ENCODE measurements at places on chromosomes 6 and 20. TPM values are rescaled to one million over a fixed set of nuclear protein-coding genes. Genes with fewer than 3 reads are reported as not detected.

DNA sequence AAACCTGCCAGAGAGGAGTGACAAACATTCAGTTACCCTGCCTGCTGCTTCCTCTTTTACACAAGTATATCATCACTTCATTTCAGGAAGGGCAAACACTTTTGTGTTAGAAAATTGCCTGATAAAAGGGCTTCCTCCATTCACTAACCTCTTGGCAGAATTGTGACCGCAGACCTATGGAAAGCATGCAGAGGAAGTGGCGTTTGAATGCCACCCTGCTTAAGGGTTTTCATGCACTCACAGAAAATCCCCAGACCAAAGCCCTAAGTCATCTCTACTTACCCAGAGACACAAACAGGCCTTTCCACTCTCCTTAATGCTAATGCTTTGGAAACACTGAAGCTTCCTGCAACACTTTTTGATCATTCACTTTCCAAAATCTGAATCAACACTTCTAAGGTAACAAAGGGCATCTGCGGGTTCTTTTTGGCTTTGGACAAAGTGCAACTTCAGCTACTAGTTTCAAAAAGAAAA lies 22.1 kb upstream of the RALGAPA2 start:
- DNase-seq, result no peak

DNA sequence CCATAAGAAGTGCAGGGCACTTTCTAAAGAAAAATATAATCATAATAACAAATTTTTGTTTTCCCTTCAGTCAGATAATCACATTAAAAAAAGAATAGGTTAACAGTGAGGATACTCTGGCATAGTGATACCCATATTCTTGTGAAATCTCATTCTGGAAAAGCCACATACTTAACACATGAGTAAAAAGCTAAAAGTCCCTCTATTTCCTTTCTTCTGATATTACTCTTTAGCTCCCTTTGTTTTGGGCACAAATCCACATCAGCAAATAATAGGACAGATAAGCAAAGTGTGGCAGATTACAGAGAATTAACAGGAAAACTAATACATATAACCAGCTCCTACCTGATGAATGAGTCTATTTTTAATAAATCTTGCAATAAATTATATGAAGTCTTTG lies 15.8 kb downstream of the SHPRH start:
- no peak for DNase-seq

DNA sequence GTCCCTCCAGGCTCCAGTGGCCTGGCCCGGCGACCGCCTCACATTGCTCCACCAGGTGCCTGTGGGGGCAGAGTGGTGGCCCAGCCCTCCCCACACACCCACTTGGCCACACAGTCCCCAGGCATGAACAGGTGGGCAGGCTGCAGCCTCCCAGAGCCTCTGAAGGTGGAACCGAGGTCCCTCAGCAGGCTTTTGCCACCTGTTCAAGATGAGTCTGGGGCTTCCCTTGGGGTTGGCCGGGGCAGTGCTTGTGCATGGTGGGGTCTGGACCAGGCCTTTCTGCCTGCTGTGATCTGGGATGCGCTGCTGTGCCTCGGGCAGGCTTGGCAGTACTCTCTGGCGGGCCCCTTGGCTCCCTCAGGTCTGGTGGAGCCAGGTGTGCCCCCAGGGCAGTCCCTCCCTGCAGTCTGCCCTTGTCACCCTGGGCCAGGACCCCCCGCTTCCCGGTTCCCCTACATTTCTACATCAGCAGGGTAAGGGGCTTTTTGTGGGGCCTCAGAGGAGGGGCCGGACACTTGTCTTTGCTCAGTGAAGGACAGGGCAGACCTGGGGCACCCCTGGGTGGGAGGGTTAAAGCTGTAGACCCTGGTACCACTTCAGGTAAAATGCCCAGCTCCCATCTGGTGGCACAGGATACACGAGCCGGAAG lies 2.7 kb upstream of the COL9A3 start:
- DNase-seq, result no peak

DNA sequence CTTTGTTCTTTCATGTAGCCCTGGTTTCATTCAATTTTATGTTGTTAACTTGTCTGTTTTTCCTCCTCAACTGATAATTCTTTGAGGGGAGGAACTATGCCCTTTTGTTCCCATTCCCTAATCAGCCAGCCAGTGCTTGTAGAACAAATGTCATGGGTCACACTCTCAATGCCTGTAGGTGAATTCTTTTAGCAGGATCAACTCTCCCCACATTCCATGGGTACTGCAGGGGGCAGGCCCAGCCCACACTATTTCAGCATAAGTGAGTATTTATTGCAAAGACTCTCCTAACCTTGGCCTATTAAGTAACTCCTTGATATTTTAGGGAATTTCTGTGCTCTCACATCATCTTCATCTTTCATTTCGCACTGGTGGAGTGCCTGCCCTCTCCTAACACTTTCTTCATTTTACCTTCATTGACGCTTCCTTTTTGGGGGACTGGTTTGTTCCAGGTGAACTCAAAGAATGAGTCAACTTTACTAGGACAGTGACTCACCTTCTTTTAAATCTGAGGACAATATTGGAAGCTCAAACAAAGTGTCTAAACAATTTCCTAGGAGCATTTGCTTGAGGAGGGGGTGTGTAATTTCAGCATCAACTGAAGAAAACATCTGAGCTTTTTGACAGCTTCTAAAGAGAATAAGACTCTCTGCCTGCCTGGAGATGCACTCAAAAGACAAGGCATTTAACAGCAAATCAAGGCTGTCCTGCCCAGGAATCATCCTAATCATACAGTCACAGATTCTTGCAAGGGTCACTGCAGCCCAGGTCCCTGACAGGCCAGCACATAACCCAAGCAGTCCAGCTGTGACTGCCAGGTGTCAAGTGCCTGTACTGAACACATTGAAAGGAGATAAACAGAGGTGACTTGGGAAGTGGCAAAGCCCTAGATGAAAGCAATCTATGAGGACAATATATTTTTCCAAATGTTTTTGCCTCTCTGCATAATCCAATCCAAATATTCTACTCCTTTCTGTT lies 263.9 kb upstream of the PRND start:
- no peak for DNase-seq

DNA sequence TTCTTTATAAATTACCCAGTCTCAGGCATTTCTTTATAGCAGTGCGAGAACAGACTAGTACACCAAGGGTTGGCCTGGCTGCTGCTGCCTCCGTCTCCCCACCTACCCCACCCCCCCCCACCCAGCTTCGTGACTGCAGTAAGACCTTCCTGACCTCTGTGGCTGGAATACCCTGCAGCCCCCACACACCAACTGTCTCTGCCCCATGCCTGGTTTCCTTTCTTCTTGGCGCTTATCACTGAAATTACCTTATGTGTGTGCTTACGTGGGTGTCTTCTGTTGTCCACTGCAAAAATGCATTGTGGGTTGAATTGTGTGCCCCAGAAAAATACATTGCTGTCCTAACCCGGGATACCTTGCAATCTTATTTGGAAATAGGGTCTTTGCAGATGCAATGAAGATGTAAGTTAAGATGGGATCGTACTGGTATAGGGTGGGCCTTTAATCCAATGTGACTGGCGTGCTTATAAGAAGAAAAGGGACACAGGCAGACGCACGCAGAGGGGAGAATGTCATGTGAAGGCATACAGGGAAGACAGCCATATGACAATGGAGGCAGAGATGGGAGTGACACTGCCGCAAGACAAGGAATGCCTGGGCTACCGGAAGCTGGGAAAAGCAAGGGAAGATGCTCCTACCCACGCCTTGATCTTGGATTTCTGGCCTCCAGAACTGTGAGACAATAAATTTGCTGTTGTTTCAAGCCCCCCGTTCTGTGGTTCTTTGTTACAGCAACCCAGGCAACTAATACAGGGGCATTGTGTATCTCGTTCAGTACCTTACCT lies 15.4 kb downstream of the SYNJ2 start:
- no peak for DNase-seq

GRCh38 chr20:62032609-62033368 lies 32.9 kb downstream of the TAF4 start:
- DNase-seq, result no peak

DNA sequence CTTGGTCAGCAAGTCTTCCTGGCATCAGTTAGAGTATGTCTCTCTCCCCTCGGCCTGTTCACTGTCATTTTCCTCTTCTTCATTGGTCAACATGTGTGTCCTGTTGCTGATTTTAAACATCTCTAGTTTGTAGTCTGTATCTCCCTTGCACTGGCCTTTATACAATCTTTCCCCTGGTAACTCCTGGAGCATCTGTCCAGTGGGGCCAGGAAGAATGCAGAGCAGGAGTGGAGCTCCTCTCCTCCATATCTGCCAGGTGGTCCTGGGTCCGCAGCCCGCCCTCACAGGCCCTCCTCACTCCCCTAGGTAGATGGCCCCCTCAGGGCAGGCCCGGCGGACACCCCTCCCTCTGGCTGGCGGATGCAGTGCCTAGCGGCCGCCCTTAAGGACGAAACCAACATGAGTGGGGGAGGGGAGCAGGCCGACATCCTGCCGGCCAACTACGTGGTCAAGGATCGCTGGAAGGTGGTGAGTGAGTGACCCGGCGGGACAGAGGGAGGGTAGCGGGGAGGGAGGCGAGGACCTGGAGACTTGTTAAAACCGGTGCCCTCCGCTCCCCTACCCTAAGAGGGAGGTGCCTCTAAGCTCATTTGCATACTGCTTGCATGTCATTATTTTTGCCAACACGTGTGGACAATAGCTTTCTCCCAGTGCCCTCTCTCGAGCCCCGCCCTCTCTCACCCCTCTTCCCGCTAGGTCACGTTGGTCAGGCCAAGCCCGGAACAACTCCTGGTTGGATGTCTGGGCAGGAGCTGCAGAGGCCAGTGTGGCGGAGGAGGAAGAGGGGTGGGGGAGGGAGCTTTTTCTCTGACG lies 3.2 kb downstream of the TTBK1 start:
- DNase-seq, result peak; percentile 47

- DNase-seq, result no peak
Observed at GRCh38 chr6:138545621-138545980, 46.3 kb upstream of the NHSL1 start.

- DNase-seq, result peak; percentile 53
Observed at GRCh38 chr6:114747995-114748625, 405.3 kb upstream of the HS3ST5 start.

GRCh38 chr6:118895261-118895560 lies 1.3 kb downstream of the ASF1A start:
- no peak for DNase-seq

DNA sequence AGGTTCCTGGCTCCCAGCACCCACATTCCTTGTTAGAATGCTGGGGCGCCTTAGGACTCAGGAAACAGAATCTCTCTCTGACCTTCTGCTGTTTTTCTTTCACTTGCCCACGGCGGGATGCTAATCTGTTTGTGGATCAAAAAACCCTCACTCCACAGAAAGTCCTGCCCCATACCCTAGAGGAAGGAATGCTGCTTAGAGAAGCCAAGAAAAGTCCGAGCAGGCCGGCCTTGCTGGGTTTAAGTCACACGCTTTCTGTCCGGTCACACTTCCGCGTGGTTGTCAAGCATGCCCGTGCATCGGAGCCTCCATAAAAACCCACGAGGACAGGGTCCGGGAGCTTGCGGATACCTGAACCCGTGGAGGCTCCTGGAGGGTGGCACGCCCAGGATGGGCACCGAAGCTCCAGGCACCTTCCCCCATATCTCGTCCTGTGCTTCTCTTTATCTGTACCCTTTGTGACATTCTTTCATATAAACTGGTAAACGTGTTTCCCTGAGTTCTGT lies 223.1 kb downstream of the NRN1 start:
- no peak for DNase-seq

- DNase-seq, result no peak
Observed at GRCh38 chr6:42530296-42530695, 33.5 kb upstream of the UBR2 start.

- no peak for DNase-seq
Observed at GRCh38 chr6:110485491-110485890, 9.1 kb upstream of the SLC22A16 start.

DNA sequence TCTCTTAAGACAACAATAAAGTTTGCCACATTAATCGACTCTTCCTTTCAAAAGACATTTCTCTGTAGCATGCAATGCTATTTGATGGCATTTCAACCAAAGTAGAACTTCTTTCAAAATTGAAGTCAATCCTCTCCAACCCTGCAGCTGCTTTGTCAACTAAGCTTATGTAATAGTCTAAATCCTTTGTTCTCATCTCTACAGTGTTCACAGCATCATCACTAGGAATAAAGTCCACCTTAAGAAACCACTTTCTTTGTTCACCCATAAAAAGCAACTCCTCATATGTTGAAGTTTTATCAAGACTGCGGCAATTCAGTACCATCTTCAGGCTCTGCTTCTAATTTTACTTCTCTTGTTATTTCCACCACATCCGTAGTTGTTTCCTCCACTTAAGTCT lies 11.5 kb upstream of the BLOC1S5 start:
- DNase-seq, result no peak

GRCh38 chr20:64074963-64075362 lies 4.4 kb downstream of the RGS19 start:
- DNase-seq, result no peak

GRCh38 chr6:136225496-136225895 lies 24.6 kb downstream of the MTFR2 start:
- peak; percentile 58 for DNase-seq

DNA sequence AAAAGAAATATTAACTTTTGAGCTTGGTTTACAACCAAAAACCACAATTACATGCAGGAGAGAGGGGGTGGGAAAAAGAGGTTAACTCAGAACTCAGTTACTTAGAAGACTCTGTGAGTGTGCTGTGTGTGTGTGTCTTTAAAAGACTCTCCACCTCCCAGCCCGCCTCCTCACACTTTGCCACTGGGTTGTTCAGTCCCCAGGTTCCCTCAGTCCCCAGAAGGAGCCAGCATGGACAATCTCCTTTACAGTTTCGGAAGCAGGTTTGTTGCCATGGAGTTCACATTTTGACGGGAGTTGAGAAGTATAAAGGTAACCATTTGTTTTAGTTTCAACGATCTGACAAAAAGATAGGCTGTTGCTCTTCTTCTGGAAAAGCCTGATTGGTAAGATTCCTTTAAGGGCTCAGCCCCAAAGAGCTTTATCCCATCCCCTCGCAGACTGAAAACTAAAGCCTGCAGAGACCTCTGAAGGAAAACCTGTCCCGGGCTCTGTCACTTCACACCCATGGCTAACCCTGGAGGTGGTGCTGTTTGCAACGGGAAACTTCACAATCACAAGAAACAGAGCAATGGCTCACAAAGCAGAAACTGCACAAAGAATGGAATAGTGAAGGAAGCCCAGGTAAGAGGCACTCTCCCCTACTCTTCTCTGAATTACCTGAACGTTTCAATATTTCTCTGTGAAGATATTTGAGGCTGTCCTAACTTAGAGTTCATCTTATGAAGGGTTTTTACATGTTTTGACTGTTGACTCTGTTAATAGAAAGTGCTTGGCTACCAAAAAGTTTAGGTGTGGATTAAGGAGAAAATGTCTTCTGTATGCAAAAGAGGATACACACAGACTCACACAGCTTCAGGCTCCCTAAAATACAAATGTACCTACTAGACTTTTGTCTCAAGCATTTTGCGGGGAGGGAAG lies at the start of gene SPTLC3:
SPTLC3 (plus strand) TSS at position 212 of the 921 bp plus-strand sequence; CDS start at position 508, 296 bp downstream.
- peak; percentile 52 for DNase-seq

BPIFB1 gene
- not detected for total RNA-seq

IL17F gene
- total RNA-seq, result not detected

SLC17A9 gene
- not detected for total RNA-seq

WTAP gene
- total RNA-seq, result 114 TPM

Data from HT1080 (cell line).